G401 (cell line): ENCODE measurements at places on chromosomes 5 and 9.
A peak's percentile ranks its signal among the peaks of the same experiment; 100 is the strongest.

GRCh38 chr9:5749306-5749705 is 83.6 kb downstream of the ERMP1 start:
- DNase-seq, result no peak

DNA sequence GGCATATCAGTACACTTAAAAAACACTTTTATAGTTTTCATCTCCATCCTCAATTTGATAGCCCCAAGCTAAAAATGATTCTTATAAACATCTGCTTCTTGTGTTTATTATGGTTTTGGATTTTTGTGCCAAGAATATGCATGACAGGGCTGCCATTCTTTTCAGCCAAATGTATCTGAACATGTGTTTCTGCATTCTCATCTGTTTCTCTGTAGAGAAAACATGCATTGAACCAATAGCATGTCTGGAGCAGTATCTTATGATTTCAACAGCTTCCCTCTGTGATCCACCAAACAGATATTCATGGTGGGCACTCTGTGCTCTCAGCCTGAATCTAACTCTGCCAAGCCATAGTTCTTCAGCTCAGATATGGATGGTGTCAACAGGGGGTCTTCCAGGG is 99.3 kb upstream of the ERCC6L2 start:
- DNase-seq, result no peak

DNA sequence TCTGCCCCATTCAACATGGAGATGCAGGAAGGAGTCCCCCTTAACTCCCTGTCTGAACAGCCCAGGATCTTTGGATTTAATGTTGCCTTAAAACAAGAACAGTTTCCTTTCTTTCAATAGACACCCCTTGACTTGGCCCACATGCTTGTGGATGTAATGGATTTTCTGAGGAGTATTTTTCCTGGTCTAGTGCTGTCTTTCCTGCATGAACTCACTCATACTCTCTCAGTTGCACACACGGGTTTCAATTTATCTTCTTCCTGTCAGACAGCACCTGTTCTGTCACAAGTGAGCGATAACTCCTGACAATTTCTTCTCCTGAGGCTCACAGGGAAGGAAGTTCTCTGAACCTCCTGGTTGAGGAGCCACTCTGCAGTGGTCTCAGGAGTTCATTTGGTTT is 85.1 kb downstream of the ACER2 start:
- DNase-seq, result no peak

DNA sequence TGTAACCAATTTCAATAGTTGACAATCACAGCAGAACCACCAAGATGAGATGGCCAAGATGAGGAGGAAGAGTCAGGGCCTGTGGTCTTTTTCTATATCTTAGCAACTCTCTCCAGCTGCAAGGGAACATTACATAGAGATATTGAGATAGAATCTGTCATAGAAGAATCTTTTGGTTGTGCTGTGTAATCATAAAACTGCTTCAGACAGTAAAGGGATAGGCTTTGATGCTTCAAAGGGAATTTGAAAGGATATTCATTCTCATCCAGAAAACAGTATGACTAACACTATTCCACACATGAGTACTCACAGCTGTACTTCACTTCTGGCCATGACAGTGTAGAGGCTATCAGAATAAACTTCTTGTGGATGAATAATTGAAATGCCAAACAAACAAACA is 145.9 kb downstream of the YIPF5 start:
- no peak for DNase-seq

- no peak for DNase-seq
These were observed 1094.9 kb upstream of the C9orf72 start for GRCh38 chr9:28668158-28668557.

GRCh38 chr5:96335873-96336272 is 97.2 kb downstream of the PCSK1 start:
- no peak for DNase-seq

DNA sequence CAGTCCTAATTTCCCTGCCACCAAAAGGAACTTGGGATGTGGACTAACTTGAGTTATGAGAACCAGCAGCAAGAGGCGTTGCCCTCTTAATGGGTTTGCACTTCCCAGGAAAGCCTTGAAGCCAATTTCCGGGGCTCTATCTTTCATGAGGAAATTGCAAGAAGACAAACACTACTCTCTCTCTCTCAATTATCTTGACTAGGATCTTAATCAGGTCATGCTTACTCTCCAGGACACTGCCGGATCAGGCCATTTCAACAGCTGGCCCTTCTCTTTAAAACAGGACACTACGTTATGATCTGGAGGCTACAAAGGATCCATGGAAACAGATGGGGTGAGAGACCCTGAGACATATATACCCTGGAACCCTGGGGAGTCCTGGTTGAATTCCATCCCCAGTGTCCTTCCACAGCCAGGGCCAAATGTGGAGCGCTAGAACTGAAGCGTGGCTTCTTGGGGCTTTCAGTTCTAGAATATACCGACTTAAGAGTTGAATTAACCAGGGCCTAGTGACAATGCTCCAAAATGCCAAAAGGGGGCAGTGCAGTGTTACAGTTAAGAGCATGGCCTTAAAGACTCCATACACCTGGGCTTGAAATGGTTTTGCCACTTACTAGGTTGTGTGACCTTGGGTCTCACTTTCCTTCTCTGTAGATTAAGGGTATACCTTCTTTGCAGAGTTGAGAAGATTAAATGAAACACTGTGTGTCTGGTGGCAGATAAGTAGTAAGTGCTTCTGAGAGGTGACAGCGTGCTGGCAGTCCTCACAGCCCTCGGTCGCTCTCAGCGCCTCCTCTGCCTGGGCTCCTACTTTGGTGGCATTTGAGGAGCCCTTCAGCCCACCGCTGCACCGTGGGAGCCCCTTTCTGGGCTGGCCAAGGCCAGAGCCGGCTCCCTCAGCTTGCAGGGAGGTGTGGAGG is 21.1 kb downstream of the FAM219A start:
- peak; percentile 86 for DNase-seq

- peak; percentile 72 for DNase-seq
These were observed 61.8 kb downstream of the SPATA31C2 start for GRCh38 chr9:88076286-88077070.

- DNase-seq, result no peak
These were observed 202.3 kb upstream of the IRX1 start for GRCh38 chr5:3393122-3393919.

- no peak for DNase-seq
These were observed 39.3 kb downstream of the SPARC start for GRCh38 chr5:151647320-151647861.

- DNase-seq, result no peak
These were observed 83.0 kb upstream of the PRLR start for GRCh38 chr5:35313291-35313690.

DNA sequence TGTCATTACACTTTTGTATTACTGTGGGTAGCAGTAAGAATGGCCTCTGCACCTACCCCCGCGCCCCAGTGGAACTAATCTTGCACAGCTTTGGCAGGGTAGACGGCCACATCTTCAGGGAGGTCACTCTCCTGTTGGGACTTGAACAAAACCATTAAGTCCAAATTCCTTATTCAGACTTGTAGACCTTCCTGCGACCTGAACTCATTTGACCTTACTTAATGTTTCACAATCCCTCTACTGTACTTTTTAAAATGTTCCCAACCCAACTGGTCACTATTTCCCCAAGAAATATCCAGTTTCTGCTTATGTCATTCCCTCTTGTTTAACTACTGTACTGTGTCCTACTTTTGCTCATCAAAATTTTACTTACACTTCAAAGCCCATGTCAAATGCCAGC is 5.3 kb upstream of the FAM120AOS start:
- no peak for DNase-seq

DNA sequence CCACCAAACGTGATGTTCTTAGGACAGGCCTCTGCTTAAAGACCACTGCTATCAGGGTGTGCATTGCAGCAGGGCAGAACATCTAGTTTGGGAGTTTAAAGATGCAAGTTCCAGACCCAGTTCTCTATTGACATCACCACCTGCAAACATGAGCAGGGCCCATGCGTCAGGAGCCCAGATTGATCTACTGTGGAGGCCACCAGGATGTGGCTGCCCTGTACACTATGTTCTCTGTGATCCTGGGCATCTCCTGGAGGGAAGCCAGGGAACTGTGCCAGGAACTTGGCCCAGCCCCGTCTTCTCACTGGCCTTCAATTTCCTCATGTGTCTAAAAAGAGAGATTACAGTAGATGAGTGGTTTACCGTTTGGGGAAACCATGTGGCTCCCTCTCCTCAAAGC is 87.1 kb downstream of the PDE6A start:
- DNase-seq, result peak; percentile 97

- no peak for DNase-seq
These were observed 81.3 kb downstream of the TNC start for GRCh38 chr9:115036691-115037090.

- DNase-seq, result no peak
These were observed 15.4 kb upstream of the SMIM15 start for GRCh38 chr5:61177716-61178115.

DNA sequence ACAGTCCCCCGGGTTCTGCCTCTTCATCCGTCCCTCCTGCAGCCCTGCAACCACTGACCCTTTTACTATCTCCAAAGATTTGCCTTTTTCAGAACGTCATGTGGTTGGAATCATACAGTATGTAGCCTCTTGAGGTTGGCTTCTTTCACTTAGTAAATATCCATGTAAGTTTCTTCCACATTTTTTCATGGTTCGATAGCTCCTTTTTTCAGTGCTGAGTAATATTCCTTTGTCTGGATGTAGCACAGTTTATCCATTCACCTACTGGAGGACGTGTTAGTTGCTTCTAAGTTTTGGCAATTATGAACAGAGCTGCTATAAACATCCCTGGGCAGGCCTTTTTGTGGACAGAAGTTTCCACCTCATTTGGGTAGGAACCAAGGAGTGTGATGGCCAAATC is 27.1 kb downstream of the PRRX2 start:
- no peak for DNase-seq

DNA sequence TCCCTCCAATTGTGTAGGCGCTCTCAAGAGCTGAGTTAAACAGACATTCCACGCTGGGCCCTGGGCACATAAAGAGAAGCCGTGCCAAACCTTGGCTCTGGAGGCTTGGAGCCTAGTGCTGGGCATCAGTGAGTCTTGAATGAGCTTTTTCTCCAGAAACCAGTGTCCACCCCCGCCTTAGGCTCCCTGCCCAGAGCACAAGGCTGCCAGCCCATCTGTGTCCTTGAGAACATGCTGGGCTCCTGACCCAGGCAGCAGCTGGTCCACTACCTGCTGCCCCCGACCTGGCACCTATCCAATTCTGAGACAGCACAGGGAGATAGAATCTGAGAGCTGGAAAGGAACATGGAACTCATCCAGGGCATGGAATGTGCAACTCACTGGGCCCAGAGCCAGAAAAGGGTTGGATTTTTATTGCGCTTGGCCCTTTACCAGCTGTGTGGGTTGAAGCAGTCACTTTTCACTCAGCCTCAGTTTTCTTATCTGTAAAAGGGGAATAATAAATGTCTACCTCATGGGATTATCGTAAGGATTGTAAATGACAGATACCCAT is 92.4 kb upstream of the CPLX2 start:
- peak; percentile 99 for DNase-seq

DNA sequence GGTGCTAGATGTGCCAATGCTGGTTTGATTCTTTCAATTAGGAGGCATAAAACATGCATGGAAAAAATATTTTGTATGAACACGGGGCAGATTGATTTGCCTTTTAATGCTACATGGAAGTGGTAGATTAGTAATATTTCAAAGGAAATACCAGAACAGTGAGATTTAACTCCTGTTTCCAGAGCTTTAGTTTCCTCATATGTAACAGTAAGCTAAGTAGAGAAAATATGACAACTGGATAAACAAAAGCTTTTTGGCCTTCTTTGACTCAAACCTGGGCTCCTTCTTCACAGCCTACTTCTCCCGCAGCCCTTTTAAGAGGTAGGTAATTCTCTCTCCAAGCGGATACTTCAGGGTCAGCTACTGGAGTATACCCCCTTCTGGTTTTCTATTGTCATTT is 254.2 kb upstream of the TRPC7 start:
- no peak for DNase-seq

GRCh38 chr5:7925961-7926695 is 57.2 kb downstream of the MTRR start:
- no peak for DNase-seq

DNA sequence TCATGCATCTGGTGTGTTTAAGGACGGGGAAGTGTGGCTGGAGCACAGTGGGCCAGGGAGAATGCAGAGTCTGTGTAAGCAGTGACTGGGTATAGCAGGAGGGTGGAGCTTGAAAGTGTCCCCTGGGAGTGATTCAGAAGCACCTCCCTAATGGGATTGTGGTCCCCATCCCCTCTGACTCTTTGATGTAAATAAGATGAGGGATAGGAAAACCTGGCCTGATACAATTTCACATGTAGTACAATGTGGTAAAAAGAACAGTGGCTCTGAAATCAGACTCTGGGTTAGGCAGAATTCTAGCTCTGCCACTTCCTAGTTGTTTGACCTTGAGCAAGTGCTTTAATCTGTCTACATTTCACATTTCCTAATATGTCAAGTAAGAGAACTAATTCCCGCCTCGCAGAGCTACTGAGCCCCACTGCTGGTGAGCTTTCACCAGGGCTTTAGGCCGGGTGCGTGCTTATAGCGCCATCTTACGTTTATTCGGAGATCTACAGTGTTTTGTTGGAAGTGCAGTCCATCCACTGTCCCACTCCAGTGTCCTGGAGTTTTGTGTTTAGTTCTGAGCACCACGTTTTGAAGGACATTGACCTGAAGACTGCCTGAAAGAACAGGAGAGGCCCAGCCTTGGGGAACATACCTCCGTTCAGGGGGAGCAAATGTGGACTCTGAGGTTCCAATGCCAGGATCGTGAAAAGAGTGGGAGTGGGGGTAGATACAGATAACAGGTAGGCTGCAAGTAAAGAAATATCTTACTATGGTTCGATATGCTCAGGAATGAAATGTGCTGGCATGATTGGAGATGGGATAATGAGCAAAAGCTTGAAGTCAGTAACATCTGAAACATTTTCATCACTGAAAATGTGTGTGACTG is 51.2 kb upstream of the TESK1 start:
- DNase-seq, result peak; percentile 82

DNA sequence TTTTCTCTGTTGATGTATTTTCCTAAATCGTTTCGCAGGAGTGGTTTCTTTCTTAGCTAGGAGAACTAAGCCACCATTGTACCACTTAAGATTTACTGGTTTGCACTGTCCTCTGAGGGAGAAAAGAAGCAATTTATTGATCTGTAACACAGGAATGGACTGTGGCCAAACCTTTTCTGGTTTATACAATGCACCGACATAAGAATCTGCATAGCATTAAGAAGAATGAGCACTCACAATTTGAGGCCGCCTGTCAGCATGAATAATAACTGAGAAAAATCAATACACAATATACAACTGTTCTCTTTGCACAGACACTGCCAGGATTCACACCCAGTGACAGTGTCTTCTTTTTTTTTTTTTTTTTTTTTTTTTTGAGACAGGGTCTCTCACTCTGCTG is 168.6 kb upstream of the DMRT1 start:
- no peak for DNase-seq
